ENCODE measurements at places on chromosomes 7 and 10.

- DNase-seq: no peak
These were observed 61.0 kb downstream of the CFAP46 start for GRCh38 chr10:132881186-132881920.

GRCh38 chr7:53094827-53095226, 59.4 kb downstream of the POM121L12 start:
- no peak for DNase-seq

DNA sequence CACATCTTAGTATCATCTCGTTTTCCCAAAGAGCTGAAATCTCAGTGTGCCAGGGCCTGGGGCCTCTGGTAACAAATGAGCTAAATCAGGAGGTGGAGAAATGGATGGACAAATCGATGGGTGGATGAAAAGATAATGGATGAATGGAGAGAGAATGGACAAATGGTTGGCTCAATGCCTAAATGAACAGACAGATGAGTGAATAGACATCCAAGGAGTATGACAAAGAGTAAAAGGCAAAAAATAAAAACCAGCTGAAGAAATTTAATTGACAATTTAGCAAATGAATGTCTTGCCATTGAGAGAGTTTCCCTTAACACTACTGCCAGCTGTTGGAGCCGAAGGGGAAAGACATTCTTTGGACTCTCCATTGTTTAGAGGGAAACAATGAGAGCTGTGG, 8.0 kb downstream of the SYCE1 start:
- no peak for DNase-seq

DNA sequence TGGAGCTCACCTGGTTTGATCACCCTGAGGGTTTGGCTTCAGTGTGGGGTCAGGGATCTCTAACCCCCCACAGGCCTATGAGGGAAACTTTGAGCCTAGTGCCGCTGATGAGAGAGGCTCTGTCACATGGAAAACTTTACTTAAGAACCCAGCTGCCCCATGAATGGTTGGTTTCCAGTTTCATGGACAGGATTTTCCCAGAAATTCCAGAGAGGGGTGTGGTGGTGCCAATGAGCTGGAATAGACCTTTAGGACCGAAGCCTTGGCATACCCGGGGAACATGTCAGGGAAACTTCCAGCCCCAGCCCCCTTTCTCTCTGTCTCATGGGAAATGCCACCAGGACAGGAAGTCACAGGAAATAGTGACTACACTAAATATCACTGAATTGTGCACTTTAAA, 36.9 kb downstream of the AKR1B1 start:
- DNase-seq: no peak

DNA sequence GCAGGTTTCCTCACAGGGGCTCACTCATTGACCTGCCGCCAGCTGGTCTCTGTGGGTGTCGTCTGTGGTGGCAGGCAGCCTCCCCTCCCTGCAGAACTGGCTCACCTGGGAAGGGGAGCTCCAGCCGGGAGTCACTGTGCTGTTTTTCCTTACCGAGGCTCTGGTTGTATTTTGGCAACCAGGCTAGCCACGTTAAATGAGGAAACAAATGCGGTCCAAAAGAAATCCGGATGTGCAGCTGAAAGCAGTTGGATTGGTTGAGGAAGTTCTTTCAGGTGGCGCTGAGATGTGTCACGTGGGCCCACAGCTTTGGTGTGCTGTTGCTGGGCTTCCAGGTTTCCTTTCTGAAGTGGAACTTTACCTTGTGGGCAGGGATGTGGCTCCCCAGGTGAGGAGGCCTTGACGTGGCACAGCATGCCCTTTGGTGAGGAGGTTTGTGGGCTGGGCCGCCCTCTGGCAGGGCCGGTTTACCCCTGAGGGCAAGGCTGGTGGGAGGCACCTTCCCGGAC, 14.2 kb downstream of the MTURN start:
- no peak for DNase-seq

- DNase-seq: no peak
These were observed 381.2 kb upstream of the MBL2 start for GRCh38 chr10:53153831-53154230.

GRCh38 chr10:51960494-51960895, 261.1 kb upstream of the CSTF2T start:
- no peak for DNase-seq

GRCh38 chr7:72258074-72258473, 154.1 kb downstream of the CALN1 start:
- DNase-seq: no peak

GRCh38 chr7:157719705-157720655, 383.2 kb downstream of the DNAJB6 start:
- DNase-seq: no peak

DNA sequence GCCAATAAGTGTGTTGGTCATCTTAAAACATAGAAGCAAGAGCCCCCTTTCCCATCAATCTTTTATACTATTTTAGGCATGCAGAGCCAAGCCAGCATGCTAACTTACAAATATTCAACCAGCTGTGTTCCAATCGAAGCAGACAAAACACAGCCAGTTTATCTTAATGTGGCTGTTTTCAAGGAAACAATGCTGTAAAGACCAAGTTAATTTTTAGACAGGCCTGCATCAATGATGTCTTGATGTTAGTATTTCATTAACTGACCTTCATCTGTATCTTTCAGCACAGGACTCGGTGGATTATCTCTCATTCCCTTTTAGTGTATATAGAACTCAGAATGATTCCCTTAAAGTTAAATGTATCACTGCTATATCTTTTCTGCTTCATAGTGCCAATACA, 262.0 kb upstream of the ZWINT start:
- DNase-seq: no peak

DNA sequence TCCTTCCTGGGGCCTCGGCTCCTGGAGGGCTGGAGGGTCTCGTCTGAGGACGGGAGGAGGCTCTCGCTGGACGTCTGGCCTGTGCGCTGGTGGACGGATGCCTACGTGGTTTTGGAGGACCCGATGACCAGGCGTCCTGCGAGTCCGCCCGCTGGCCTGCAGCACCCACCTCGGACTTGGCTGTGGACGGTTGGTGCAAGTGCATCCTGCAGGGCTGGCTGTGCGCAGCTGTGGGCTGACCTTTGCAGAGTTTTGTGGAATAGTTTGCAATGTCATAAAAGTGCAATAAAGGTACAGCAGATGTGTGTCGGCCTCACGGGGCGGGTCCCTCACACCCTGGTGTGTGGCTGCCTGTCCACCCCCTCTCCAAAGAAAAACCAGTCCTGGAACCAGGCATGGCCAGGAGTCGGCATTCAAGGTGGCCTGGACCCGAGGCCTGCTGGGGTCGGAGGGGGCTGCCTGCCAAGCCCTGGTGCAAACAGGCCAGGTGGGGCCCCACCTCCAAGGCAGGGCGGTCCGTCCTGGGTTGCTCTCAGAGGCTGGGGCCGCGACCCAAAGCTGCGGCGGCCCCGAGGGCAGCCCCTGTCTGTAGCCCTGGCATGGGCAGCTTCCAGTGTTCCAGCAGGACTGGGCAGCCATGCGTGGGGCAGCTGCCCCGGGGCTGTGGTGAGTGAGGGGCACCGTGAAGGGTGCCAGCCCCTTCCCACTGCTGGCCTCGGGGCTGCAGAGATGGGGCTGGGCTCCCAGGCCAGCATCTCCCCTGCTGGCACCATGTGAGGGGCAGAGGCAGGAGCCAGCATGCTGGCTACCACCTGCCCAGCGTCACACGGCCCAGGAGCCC, 29.3 kb upstream of the FOXL3 start:
- DNase-seq: no peak

GRCh38 chr7:133359449-133359848, 106.6 kb downstream of the EXOC4 start:
- no peak for DNase-seq

- DNase-seq: no peak
These were observed 211.8 kb downstream of the FRMD4A start for GRCh38 chr10:14118953-14119352.

DNA sequence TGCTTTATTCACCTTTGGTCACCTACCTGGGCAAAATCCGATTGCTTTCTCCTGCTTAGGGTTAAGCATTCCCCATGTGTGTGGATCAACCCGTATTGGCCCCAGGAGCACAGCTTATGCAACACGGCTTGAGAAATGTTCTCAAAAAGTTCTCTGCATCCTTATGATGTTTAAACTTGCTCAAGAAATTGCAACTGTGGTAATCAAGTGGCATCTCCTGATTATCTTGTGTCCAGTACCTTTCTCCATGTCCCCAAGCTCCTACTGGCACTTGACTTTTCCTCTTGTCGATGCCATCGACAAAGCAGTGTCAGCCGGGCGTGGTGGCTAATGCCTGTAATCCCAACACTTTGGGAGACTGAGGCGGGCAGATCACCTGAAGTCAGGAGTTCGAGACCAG, 4.7 kb upstream of the PKD2L1 start:
- no peak for DNase-seq

DNA sequence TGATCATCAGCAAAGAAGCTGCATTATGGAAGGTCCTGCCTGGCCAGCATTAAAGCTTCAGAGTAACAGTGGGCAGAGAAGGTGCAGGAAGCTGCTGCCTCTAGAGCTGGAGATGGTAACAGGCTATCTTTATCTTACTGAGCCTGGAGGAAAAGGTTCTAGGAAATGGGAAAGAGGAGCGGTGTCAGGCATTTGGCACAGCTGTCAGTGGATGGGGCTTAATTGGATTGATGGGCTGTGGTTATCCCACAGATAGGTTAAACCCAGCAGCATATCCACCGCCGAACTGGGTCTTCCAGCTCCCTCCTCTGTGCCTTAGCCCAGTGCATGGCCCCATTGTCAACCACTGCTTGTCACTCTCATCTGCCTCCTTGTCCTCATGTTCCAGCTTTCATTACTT, 127.6 kb downstream of the CCNY start:
- DNase-seq: no peak

Measured in stimulated activated CD8-positive, alpha-beta memory T cell treated with anti-CD3 and anti-CD28 coated beads, Interleukin-15, amount 100 ng/mL, for 1 hour (primary cell).